ENCODE measurements at places on chromosomes 11 and 22.

GRCh38 chr11:26719998-26720397, 1.9 kb downstream of the SLC5A12 start:
- DNase-seq, result no peak

DNA sequence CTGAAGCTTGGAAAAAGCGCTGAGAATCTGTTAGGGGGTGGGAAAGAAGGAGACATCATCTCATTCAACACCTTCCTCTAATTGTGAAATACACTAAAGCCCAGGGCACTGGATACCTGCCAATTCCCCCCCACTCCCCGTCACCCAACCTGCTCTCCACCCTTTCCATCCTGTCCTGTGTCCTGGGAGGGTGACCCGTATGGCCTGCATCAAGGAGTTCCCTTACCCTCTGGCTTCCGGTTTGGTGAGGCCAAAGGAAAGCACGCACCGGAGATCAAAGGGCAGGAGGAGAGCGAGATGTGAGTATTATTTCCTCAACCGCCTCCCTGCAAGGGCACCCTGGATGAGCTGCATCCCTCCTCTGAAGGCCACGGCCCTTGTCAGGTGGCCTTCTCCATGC, 65.0 kb upstream of the PTPRJ start:
- DNase-seq, result no peak

DNA sequence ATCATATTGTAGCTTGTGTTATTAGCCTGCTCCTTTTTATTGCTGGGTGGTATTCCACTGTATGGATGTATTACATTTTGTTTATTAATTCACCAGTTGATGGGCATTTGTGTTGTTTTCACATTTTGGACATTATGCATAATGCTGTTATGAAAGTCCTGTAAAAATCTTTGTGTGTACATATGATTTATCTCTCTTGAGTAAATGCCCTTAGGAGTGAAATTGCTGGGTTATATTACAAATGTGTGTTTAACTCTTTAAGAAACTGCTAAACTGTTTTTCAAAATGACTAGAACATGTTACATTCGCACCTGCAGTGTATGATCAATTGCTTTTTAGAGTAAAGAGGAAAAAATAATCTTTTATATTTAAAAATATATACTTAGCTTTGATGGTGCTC, 54.4 kb upstream of the TP53I11 start:
- DNase-seq, result no peak

DNA sequence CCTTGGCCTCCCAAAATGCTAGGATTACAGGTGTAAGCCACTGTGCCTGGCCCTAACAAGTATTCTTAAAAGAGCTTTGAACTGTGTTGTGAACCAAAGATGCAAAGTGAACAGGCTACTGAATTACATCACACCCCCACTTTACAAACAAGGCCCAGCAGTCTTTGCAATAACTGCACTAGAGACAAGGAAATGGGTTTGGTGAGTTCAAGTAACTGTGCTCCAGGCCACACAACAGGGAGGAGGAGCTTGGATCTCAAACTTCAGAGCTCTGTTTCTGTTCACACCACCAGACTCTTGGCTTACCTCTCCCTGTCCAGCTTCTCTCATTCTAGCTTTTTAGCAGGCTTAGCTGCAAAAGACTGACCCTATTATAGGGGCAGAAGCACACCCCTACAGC, 30.4 kb upstream of the RASL10A start:
- DNase-seq, result no peak

DNA sequence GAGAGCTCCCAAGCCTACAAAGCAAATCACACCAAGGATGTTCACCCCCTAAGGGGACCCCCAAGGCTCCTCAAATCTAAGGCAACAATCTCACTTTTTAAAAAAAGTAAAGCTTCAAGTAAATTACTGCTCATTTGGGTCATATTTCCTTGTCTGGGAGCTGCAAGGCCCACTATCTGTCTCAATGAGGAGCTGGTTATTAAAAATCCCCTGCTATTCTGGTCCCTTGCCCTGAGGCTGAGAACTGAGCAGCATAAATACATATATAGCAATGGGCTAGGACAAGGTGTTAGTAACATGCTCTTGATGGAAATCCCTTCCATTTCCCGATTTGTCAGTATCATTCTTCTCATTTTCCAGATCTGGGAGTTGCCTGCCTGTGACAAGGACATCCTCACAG, 119.2 kb downstream of the ETS1 start:
- DNase-seq, result no peak

GRCh38 chr11:64338716-64339115, 1.3 kb upstream of the CCDC88B start:
- no peak for DNase-seq

- no peak for DNase-seq
These were observed 33.0 kb downstream of the CHID1 start for GRCh38 chr11:877565-877964.

GRCh38 chr11:72014761-72015320, 16.1 kb downstream of the IL18BP start:
- DNase-seq, result no peak

GRCh38 chr22:24424001-24424900, 3.1 kb upstream of the ADORA2A start:
- DNase-seq, result no peak

DNA sequence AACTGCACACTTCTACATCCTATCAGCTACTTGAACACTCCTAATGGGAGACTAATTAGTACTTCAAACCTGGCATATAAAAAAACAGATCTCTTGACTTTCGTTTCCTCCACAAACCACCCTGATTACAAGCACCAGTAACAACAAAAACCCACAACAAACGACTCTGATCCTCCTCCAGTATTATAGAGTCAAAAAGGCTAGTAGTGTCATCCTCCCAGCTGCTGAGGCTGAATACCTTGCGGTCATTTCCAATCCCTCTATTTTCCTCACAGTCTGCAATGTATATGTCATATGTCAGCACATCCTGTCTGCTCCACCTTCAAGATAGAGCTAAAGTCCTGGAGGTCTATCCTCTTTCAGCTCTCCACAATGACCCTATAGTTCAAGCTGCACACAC, 688.9 kb upstream of the RAG2 start:
- DNase-seq, result no peak

DNA sequence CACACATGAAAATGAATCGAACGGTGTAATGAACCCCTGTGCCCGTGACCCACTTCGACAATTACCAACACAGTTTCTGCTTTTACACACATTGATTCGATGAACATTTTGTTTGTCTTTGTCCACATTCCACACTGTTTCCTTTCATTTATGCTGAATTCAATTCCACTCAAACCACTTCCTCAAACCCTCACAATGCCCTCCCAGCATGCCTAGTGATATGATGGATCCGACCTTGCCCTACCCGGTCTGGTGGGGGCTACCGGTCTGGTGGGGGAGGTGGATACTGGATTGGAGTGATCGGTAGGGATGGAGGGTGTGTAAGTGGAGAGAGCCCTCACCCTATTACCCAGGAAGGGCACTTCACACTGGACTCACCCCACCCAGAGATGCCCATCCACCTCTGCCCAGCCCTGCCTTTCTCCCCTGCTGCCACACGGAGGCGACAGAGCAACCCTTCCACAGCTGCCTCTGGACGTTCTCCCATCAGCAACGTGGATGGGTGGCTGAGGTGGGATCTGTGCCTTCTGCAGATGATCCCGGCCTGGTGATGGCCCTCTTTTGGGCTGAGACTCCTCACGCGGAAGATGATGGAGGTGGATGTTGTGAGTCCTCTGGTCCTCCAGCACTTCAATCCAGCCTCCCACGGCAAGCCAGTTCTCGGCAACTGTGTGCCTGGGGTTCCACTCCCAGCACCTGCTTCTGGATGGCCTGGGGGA, 33.0 kb upstream of the P2RY2 start:
- DNase-seq, result no peak

DNA sequence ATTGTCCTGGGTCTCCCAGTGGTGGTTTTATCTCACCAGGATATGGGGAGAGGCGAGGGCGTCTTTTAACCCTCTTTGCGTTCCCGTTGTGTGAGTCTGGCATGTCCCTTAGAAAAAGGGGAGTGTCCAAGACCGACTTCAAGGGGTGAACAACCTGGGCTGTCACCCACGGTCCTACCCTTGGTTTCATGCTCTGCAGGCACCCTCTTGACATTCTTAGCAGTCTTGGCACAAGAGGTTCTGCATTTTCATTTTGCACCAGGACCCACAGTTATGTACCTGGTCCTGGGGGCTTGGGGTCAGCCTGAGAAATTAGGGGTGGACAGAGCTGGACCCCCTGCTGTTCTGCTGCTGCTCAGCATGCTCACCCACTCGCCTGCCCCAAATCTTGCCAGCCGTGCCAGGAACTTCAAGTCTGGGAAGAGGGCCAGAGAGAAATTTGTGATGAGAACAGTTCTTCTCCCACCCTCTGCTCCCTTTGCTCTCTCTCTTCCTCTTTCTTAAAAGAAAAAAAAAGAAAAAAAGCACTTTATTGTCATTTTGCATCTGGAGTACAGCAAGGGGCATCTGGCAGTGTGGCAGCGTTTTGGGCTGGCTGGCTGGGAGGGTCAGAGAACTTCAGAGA, 471.2 kb downstream of the MIAT start:
- no peak for DNase-seq

GRCh38 chr22:20885017-20885556, 26.3 kb downstream of the SNAP29 start:
- DNase-seq, result no peak

- no peak for DNase-seq
These were observed 390.6 kb downstream of the SOX6 start for GRCh38 chr11:15965562-15966250.

- DNase-seq, result no peak
These were observed 89.1 kb downstream of the FAM76B start for GRCh38 chr11:95700471-95700817.

DNA sequence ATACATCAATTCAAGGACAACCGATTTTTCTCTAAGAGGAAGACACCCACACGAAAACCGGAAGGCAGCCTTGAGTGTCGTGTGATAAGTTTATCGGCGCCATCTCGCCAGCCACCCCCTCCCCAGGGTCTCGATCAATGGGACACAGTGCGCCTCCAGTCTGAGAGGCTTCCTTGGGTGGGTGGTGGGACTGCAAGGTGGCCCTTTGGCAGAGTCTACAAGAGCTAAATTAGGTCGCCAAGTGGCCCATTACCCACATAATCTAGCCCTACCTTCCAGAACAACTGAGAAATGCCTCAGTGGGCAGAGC, 64.0 kb downstream of the CD6 start:
- no peak for DNase-seq

DNA sequence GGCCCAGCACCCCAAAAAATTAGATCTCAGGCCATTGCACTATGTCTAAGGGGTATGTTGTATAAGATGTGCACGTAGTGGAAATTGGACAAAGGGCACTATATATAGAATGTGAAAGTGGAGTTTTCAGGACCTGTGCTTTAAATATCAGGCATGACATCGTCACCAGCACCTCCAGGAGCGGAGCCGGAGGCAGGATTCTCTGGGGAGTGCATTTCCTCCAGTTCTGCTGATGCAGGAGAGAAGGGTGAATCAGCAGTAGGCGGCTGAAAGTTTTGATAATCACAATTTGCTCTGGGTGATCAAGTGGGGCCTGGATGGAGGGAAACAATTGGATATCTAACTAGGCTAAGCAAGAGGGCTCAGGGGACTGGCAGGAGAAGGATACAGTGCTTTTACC, 69.1 kb upstream of the NTM start:
- DNase-seq, result no peak

GRCh38 chr11:125974284-125974683, 28.4 kb downstream of the VSIG10L2 start:
- DNase-seq, result no peak

DNA sequence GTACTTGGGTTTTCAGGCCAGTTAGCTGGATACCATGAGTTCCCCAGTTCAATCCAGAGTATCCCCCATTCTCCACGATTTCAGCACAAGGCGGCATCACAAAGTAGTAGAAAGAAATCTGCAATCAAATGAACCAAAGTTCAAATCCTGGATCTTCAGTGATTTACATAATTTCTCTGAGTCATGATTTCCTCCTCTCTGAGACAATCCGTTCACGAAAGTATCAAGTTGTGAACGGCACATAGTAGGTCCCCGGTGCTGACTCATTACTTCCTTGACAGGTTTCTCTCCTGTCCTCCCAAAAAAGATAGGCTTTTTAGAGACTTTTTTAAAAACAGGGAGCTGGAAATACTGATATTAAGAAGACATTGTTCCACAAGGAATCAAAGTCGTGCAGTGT, 69.1 kb upstream of the AKIP1 start:
- no peak for DNase-seq

DNA sequence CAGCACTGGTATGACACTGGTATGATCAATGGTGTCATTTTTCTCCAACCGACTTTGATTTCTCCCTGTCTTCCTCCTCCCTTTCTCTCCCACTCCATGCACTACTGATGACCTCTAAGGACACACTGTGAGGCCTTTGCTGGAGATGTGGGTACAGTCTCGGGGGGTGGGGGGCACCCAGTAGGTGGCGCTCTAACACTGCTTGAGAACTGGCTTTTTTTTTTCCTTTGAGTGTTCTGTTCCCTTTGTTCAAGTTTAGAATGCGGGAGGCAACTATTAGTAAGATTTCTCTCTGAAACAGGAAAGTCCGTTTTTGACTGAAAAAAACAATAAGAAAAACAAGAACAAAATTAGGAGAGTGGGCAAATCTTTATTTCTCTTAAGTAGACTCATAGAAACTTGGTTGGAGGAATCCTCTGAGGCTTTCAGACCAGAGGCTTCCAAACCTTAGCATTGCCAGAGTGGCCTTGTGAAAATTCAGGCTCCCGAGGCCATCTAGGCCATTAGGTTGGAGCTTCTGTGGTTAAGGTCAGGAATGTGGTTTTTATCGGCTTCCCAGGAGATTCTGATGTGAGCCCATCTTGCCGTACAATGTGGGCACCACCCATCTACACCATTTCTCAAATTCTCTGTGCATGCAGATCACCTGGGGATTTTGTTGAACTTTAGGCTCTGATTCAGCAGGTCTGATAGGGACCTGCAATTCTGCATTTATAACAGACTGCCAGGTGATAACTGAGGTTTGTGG, 43.2 kb downstream of the PANX1 start:
- no peak for DNase-seq

- DNase-seq, result no peak
These were observed 1.8 kb upstream of the NFAM1 start for GRCh38 chr22:42433754-42434682.

GRCh38 chr22:37910890-37911672, 5.0 kb downstream of the MICALL1 start:
- no peak for DNase-seq

- DNase-seq, result no peak
These were observed 77.4 kb downstream of the NARS2 start for GRCh38 chr11:78497293-78497692.

DNA sequence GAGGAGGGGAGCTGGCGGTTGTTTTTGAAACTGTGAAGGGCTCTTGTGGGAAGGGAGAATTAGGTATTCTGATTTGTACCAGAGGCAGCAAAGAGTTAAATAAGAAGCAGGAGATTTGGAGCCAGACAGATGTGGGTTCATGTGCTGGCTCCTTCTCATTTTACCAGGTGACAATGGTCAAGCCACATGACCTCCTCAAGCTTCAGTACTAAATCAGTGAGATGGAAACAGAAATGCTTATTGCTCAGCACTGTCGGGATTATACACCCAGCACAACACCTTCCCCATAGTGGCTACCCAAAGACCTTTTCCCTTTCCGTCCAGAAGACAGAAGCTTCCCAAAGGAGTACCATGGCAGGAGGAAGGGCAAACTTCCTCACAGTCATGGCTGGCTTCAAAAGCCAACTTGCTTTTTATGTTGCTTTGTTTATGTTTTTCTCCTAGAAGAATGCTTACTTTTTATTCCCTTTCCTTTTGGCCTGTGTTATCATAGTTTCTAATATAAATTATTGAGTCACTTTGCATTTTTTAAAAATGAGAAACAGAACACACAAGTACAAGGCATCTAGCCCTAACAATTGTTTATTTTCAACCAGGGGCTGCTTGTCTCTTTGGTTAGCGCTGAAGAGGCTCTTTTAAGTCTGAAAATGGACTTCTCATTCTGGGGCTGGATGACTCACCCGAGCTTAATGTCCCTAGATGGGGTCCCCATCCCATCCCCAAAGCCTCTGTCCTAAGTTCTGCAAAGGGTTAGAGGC, 181.5 kb upstream of the ZBED5 start:
- no peak for DNase-seq

Data from NCI-H1436 treated with DMSO at 0.1 percent for 48 hours (cell line).